ENCODE measurements at places on chromosomes 3 and 15.

DNA sequence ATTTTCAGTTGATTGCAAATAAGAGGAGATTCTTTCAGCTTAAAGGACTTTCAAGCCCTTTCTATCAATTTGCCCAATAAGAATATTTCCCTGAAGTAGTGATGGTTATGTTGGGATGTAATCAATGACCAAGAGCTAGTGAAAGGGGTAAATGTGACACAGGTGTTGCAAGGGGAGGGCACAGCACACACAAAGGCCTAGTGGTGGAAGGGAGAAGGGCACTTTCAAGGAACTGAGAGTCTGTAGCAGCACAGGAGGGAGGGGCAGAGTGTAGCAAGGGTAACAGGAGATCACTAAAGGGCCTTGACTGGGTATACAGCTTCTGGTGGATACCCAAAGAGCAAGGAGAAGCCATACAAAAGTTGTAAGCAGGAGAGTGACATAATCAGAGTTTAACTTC is 217.8 kb upstream of the ARHGEF26 start:
- DNase-seq, result no peak

DNA sequence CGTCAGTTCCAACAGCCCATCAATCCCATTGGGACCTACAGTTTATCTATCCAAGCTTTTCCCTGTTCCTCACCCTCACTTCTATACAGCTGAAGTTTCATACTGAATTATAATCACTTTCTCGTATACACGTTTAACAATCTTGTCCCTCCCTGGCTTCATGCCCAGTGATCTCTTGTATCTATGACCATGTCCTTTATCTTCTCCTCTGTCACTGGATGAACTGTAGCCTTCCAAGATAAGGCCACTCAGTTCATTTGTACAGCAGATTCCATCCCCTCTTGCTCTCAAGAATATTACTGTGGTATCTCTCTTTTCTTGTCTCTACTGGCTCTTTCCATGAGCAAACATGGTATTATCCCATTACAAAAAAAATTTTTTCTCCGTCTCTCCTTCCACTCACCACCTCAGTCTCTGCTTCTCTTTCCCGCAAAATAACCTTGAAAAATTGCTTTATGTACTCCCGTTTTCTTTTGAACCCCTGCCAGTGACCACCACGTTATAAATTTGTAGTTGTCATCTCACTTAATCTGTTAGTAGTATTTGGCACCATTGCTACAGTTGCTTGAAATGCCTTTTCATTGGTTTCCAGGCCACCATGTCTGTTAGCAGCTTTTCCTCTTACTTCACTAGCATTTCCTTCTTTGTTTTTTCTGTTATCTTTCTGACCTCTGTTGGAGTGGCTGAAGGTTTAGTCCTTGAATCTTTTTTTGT is 9.4 kb downstream of the CTNNB1 start:
- DNase-seq, result no peak

DNA sequence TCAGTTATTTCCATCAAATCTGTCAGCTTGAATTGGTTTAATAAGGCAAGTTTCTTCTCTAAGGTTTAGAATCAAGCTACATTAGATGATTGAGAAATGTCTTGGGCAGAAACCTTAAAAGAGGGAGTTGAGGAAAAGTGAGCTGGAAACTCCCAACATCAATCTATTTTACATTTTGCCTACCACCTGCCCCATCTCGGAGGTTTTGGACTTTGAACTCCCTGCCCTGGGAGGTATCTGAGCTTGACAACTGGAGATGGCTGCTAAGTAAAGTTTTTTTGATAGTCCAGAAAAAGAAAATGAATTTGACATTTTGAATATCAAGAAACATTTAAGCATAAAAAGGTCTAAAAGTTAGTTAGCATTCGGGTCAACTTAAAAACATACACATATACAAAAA is 234.2 kb downstream of the NFKBIZ start:
- no peak for DNase-seq

- no peak for DNase-seq
Observed at GRCh38 chr3:156176048-156176447, 55.7 kb downstream of the KCNAB1 start.

DNA sequence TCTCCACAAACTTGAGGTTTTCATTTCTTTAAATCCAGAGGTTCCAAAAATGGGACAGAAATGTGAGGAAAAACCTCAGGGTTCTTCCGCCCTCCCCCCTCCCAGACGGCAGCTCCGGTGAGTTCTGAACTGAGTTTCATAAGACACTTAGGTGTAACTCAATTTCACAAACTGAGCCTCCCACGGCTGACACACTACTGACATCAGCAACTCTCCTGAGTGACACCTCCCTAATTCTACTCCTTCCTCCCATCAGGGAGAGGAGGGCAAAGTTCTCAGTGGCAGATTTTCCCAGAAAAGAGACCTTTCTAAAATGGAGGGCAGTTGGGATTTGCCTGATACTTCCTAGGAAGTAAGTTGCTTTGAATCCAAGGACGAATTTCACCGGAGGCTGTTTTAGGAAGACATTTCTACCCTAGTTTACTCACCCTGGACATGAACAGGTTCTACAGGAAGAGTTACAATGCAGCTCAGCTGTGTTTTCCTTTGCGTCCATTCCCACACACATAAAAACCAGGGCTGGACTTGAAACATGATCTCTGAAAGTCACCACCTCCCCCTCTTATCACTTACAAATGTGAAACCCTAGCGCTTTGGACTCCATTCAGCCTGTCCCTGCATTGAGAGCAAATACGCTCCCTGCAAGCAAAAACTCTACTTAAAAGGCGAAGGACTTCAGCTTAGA is 78.1 kb upstream of the LMOD3 start:
- peak; percentile 10 for DNase-seq

- peak; percentile 89 for DNase-seq
Observed at GRCh38 chr15:70504299-70504951, 258.9 kb downstream of the UACA start.

DNA sequence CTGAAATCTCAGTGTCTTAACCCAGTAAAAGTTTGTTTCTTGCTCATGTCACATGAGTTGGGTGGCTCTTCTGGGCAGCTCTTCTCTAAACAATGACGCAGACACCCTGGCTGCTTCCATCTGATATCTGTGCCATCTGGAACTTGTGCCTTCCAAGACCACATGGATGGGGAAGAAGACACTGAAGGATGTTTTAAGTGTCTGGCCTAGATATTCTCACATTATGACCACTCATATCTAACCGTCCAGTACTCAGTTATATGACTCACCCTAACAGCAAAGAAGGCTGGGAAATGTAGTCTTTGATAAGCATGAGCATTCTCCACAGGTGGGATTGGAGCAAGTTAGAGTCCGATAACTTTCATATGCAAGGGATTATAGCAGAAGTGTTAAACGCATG is 66.4 kb downstream of the RYR3 start:
- no peak for DNase-seq

DNA sequence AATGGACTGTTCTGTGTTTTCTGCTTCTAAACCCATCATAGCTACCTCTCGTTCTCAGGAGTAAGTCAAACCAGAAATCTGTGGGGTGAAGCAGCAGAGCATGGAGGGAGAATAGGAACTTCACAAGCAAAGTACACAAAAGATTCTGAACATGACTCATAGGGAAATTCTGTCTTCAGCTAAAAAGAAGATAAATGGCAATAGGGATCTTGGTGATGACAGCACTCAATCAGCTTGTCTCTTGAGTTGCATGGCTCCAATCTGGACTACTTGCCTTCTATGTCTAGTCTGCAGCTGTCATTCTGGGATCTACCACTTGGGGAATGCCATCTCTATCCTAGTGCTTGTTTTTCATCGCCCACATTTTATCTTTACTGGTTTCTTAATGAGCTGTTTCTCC is 13.5 kb upstream of the GRAMD1C start:
- DNase-seq, result peak; percentile 11

GRCh38 chr3:53865732-53866499 is 16.0 kb downstream of the ACTR8 start:
- no peak for DNase-seq

- no peak for DNase-seq
Observed at GRCh38 chr3:180265551-180265950, 228.8 kb upstream of the PEX5L start.

DNA sequence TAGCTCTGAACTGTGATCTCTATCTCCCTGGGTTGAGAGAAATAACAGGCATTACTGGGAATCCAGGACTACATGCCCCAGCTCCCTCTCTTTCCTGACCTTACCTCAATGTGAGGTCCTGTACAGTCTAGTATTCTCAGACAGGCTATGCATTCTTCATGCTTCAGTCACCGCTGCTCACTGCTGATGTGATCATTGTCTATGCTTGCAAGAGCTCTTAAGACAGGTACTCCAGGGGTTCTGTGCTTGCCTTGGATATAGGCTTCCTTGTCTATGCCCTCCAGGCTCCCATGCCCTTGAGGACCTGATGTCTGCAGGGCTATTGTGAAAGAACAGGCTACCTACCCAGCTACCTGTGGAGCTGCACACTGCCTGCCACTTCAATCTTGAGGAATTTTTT is 183.6 kb downstream of the MBNL1 start:
- no peak for DNase-seq

DNA sequence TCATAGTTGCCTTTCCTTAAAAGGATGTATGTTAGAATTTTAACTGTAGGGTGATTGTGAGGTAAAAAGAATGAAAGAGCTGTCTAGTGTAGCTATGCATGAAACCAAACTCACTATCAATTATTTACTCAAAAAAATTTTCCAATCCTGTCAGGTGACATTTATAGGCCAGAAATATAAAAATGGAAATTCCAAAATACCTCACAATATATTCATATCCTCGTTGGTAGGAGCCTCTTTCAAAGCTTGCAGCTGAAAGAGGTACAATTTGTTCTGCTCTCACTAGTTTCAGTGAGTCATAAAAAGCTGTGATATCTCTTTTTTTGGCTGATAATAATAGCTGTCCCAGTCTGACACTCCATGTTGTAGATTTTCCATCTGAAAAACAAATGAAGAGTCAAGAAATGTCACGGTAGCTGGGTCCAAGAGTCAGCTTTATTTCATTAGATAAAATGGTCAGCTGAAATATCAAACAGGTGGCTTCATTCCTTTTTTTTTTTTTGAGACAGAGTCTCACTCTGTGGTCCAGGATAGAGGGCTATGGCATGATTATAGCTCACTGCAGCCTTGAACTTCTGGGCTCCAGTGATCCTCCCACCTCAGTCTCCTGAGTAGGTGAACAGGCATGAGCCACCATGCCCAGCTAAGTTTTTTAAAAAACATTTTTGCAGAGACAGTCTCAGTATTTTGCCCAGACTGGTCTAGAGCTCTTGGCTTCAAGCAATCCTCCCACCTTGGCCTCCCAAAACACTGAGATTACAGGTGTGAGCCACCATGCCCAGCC is 50.8 kb upstream of the XRN1 start:
- DNase-seq, result no peak

DNA sequence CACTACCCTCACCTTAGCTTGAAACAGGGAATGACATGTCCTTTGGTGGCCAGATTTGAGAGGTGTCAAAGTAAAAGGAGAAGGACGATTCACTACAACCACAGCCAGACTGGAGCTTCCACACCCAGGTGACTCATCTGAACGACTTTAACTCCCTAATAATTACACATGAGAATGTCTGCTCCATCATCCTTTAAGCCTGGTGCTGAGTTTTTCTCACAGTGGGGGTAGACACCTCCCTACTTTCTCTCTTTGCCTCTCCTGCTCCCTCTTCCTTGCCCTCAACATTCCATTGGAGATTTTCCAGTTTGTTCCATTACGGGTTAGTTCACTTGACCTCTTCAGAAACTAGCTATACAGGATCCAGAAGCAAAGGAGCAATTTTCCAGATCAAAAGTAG is 154.3 kb upstream of the BHLHE40 start:
- DNase-seq, result no peak

- DNase-seq, result no peak
Observed at GRCh38 chr15:23457890-23458289, 10.8 kb upstream of the GOLGA6L2 start.

DNA sequence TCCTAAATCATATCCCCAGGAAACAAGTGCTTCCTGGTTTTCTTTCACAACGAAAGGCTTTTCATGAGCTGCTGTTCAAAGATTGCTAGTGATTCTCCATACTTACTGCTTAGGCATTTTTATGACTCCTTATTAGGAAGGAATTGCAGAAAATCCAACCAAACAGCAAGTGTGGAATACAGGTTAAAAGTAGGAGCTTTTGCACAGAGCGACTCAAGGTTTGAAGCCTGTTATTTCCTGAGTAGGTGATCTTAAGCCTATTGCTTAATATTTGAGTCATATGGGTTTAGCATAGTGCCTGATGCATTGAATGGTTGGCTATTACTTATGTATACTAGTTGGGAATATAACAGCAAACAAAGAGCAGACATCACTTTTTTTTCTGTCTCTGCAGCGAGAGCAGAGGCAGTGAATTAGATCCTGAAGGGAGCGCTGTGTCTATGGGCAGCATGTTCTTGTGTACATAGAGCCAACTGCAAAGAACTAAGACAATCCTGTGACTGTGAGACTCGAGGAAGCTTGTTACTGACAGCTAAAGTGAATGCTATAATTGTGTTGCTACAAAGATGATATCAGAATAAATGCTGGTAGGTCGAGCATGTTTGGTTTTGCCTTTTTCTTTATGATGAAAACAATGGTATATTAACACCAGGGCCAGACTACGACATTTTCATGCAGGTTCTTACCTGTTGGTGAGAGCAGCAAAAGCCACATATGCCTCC is 6.3 kb downstream of the TM4SF1 start:
- no peak for DNase-seq

DNA sequence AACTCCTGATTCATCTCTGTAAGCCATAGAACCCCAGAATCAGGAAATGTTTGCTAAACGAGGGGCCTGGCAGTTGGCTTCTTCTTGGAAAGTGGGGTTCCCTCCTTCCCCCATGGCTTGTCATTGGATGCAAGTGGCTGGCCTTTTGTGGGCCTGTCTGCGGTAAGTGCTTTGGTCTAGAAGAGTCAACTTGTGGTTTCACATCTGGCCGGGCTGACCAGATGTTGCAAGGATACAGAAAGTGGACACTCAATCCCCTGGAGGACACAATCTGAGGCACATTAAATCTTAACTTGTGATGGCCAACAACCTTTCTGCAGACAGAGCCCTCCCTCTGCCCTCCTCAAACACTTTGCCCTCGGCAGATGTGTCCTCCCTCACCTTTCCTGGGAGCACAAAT is 1.1 kb downstream of the FAH start:
- DNase-seq, result no peak

DNA sequence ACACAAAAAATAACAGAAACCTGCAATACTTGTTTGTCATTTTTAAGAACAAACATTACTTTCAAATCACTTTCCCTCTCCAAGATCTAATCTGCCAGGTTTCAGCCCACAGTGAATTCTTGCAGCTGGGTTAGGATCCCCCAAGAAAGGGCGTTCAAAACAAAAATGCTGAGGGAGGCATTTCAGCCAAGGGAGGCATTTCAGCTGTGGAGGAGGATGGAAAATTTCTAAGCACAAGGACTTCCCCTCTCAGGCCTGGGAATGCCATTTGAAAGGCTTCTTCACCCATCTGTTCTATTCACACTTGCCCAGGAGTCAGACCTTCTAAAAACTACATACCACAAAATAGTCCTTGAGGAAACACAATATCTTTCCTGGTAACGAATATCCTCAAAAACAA is 69.1 kb downstream of the P3H2 start:
- no peak for DNase-seq

DNA sequence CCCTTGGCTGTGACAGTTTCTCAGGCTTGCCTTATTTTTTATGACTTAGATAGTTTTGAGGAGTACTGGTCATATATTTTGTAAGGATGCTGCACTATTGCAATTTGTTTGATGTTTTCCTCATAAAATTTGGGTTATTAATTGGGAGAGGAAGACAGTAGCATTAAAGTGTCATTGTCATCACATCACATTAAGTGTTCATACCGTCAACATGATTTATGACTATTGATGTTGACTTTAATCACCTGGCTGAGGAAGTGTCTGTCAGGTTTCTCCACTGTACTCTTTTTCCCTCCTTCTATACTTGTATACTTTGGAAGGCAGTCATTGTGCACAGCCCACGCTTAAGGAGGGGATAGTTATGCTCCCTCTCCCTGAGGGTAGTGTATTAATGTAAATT is 26.9 kb downstream of the TRIM69 start:
- no peak for DNase-seq
